ENCODE measurements at places on chromosomes 7 and 10. TPM values are rescaled to one million over a fixed set of nuclear protein-coding genes. Genes with fewer than 3 reads are reported as not detected.

- peaks cover 16% of the 10 kb centered on the region for H3K4me1 ChIP-seq
- H3K27ac ChIP-seq: peak overlapping the region; percentile 47
- peak overlapping the region; percentile 81 for H3K4me3 ChIP-seq
- H3K27me3 ChIP-seq: no peaks in the 10 kb centered on the region
- H3K36me3 ChIP-seq: no peaks in the 10 kb centered on the region
These were observed 336.7 kb upstream of the KLF6 start for GRCh38 chr10:4121502-4122380.

Gene CLDN3
- total RNA-seq: not detected

DNA sequence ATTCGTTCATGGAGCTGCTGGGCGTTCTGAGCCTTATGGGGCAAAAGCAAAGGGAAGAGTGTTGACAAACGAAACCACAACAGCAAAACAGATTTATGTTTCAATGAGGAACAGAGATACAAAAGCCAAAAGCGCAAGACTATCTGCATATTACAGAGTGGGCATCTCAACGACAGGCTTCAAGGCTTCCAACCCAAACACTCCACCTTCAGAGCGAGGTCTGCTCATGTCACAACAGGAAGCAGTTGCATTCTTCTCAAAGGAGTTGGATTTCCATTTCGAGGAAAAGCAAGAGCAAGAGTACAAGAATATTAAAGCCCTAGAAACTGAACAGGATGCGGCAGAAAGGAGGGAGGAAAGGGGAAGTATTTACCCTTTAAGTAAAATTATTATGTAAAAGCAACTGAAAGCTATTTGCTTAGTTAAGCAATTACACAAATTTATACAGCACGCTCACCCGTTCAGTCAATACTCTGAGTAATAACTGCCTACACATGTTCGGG lies 189.3 kb downstream of the ELMO1 start:
- peaks cover 30% of the 10 kb centered on the region for H3K4me1 ChIP-seq
- no peak for DNase-seq
- H3K27ac ChIP-seq: peak overlapping the region; percentile 68
- H3K27me3 ChIP-seq: no peaks in the 10 kb centered on the region
- peaks cover 6% of the 10 kb centered on the region for H3K36me3 ChIP-seq

DNA sequence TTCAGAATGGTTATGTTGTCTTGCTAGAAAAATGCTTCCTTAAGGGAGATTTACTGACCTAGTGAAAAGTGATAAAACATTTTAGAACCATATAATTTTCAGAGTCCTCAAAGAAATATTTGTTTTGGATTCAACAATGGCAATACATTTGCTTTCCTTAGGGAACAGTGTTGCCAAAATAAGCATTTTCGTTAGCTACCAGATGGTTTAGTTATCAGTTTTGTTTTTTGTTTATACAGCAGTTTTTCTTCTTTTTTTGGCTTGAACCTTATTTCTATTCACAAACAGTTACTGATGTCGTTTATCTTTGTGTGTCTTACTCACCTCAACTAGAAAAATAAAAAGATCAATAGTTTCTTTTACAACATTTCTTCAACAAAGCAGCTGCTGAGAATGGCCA lies 48.6 kb downstream of the EXOC4 start:
- H3K36me3 ChIP-seq: peaks cover 16% of the 10 kb centered on the region
- peaks cover 18% of the 10 kb centered on the region for H3K4me1 ChIP-seq
- H3K27me3 ChIP-seq: no peaks in the 10 kb centered on the region
- no peak overlapping the region for H3K4me3 ChIP-seq
- no peak overlapping the region for H3K27ac ChIP-seq

GRCh38 chr10:102919992-102920739 lies 2.1 kb downstream of the CNNM2 start:
- no peak overlapping the region for H3K27ac ChIP-seq
- no peak for DNase-seq
- peaks cover 43% of the 10 kb centered on the region for H3K4me1 ChIP-seq
- H3K4me3 ChIP-seq: peak overlapping the region; percentile 96
- peaks cover 7% of the 10 kb centered on the region for H3K27me3 ChIP-seq
- no peaks in the 10 kb centered on the region for H3K36me3 ChIP-seq

GRCh38 chr10:105024184-105024583 lies 383.1 kb downstream of the SORCS3 start:
- H3K27me3 ChIP-seq: peaks cover 14% of the 10 kb centered on the region
- H3K27ac ChIP-seq: no peak overlapping the region
- peaks cover 3% of the 10 kb centered on the region for H3K36me3 ChIP-seq
- no peak overlapping the region for H3K4me3 ChIP-seq

Gene NUPR2
- total RNA-seq: not detected

DNA sequence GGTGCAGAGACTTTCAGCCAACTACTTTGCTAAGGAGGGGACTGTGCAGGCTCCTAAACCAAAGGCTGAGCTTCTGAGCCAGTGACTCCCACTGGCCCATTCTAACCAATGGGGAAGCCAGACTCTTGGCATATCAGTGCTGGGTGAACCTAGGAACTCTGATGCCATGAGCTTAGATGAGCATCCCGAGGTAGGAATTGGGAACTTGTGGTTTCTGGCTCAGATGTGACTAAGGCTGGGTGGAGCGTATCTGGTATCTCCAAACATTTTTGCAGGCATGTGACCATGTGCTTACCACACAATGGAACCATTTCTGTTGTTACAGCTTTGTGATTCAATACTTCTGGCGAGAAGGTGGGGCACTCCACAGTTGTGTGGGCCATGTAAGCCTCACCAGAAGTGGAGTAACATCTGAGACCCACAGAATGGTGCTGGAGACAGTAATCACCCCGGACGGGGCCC lies 2.5 kb upstream of the AVPI1 start:
- H3K27me3 ChIP-seq: peaks cover 6% of the 10 kb centered on the region
- no peak overlapping the region for H3K4me3 ChIP-seq
- no peak overlapping the region for H3K27ac ChIP-seq
- no peaks in the 10 kb centered on the region for H3K36me3 ChIP-seq
- no peak for DNase-seq

DNA sequence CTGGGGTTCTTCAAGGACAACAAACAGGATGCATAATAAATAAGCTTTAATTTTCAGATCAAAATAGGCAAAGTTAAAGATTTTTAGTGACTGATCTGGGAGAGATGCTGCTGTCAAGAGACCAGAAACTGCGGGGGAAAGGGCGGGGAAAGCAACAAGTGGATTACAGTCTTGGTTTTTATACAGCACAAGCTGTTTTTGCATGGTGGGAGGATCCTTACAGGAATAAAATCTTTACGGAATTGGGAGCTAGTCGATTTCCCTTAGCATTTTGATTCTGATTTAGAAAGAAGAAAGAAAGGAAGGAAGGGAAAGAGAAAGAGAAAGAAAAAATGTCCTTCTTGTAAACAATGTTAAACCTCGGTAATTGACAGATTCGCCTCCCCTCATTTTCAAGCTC lies 242.3 kb upstream of the SP8 start:
- H3K4me3 ChIP-seq: no peak overlapping the region
- H3K27ac ChIP-seq: no peak overlapping the region
- peaks cover 23% of the 10 kb centered on the region for H3K27me3 ChIP-seq
- no peaks in the 10 kb centered on the region for H3K4me1 ChIP-seq
- DNase-seq: no peak

GRCh38 chr10:106312087-106312486 lies 852.4 kb downstream of the SORCS1 start:
- DNase-seq: no peak
- peaks cover 2% of the 10 kb centered on the region for H3K36me3 ChIP-seq
- no peak overlapping the region for H3K27ac ChIP-seq

Gene TTYH3
- total RNA-seq: 14.8 TPM

GRCh38 chr10:132489704-132490534 lies 47.7 kb upstream of the INPP5A start:
- H3K27me3 ChIP-seq: peaks cover 29% of the 10 kb centered on the region
- H3K4me3 ChIP-seq: no peak overlapping the region
- H3K36me3 ChIP-seq: peaks cover 3% of the 10 kb centered on the region
- H3K27ac ChIP-seq: no peak overlapping the region

Gene TFR2
- 6.1 TPM for total RNA-seq

Gene SRRM3
- not detected for total RNA-seq

GRCh38 chr10:30749385-30749784 lies 119.8 kb upstream of the LYZL2 start:
- peaks cover 16% of the 10 kb centered on the region for H3K4me1 ChIP-seq
- peaks cover 63% of the 10 kb centered on the region for H3K27me3 ChIP-seq
- H3K27ac ChIP-seq: no peak overlapping the region
- no peak for DNase-seq

Gene SPDYE5
- total RNA-seq: not detected

- DNase-seq: no peak
- H3K27me3 ChIP-seq: peaks cover 81% of the 10 kb centered on the region
- H3K27ac ChIP-seq: no peak overlapping the region
- peak overlapping the region; percentile 2 for H3K4me3 ChIP-seq
- H3K36me3 ChIP-seq: peaks cover 12% of the 10 kb centered on the region
- H3K4me1 ChIP-seq: peaks cover 6% of the 10 kb centered on the region
These were observed 2.4 kb upstream of the GRID1 start for GRCh38 chr10:86368987-86369386.

Gene ASIC3
- 9.1 TPM for total RNA-seq

DNA sequence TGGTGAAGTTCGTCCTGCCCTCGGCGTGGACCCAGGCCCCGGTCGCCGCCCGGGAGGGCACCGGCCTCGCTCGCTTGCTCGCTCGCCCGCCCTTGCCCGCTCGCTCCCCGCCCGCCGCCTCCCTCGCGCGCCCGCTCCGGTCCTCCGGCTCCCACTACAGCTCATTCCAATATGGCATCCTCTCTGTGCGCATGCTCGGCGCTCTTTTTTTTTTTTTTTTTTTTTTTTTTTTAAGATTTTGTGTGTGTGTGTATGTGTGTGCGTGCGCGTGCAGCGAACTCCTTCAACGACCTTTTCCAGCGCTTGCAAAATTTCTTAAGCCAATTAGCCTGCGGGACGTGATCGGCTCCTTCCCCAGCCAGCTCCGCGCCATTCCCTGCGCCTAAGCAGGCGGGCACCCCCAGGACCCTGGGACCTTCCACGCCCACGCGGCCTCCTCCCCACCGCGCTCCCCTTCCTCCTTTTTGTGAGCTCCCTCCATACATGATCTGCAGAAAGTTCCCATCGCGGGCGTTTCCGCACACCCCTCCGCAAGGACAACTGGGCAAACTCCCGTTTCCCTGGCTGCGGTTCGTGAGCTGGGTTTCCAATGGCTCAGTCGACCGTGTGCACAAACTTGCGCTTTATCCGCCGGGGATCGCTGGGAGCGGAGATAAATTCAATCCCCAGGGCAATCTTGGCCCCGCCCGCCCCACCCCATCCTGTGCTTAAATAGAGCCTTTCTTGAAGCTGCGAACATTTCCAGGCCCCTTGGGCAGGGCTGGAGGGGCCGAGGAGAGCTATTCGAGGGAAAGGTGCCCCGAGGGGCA lies at the start of gene SFMBT2:
TSS of gene SFMBT2 (minus strand) at position 173 of the 809 bp plus-strand sequence. CDS start 29,136 bp downstream, outside the sequence.
- H3K4me3 ChIP-seq: peak within 1 kb of the TSS; percentile 98
- no peaks in the 10 kb centered on the region for H3K27me3 ChIP-seq
- no peaks in the 10 kb centered on the region for H3K36me3 ChIP-seq
- H3K4me1 ChIP-seq: peaks cover 19% of the 10 kb centered on the region
- DNase-seq: peak; percentile 58
- H3K27ac ChIP-seq: peak within 1 kb of the TSS; percentile 93

- peaks cover 7% of the 10 kb centered on the region for H3K4me1 ChIP-seq
- H3K36me3 ChIP-seq: peaks cover 2% of the 10 kb centered on the region
- H3K27ac ChIP-seq: no peak overlapping the region
- H3K27me3 ChIP-seq: peaks cover 50% of the 10 kb centered on the region
- DNase-seq: no peak
- H3K4me3 ChIP-seq: no peak overlapping the region
These were observed 42.9 kb upstream of the SYPL1 start for GRCh38 chr7:106155027-106155426.

Gene GJD4
- total RNA-seq: not detected

- H3K4me3 ChIP-seq: no peak overlapping the region
- peaks cover 2% of the 10 kb centered on the region for H3K4me1 ChIP-seq
- H3K36me3 ChIP-seq: no peaks in the 10 kb centered on the region
- H3K27ac ChIP-seq: no peak overlapping the region
- no peak for DNase-seq
- no peaks in the 10 kb centered on the region for H3K27me3 ChIP-seq
These were observed 248.7 kb downstream of the NEBL start for GRCh38 chr10:20648263-20648874.

- H3K4me1 ChIP-seq: no peaks in the 10 kb centered on the region
- no peaks in the 10 kb centered on the region for H3K27me3 ChIP-seq
- no peak overlapping the region for H3K27ac ChIP-seq
- DNase-seq: no peak
- no peak overlapping the region for H3K4me3 ChIP-seq
These were observed 611.1 kb upstream of the COBL start for GRCh38 chr7:51927738-51928137.

- no peak for DNase-seq
- H3K4me1 ChIP-seq: peaks cover 3% of the 10 kb centered on the region
- peaks cover 2% of the 10 kb centered on the region for H3K36me3 ChIP-seq
- H3K27me3 ChIP-seq: peaks cover 31% of the 10 kb centered on the region
These were observed 15.1 kb upstream of the AKR1B10 start for GRCh38 chr7:134512271-134512670.

- H3K4me1 ChIP-seq: no peaks in the 10 kb centered on the region
- no peak for DNase-seq
- H3K27me3 ChIP-seq: peaks cover 7% of the 10 kb centered on the region
These were observed 303.5 kb downstream of the OTUD1 start for GRCh38 chr10:23742368-23742767.

Gene PMPCB
- total RNA-seq: 80.8 TPM

GRCh38 chr10:96511044-96511945 lies 2.4 kb downstream of the TLL2 start:
- DNase-seq: no peak
- H3K27me3 ChIP-seq: peaks cover 27% of the 10 kb centered on the region
- H3K4me1 ChIP-seq: peaks cover 20% of the 10 kb centered on the region
- peak overlapping the region; percentile 86 for H3K4me3 ChIP-seq

DNA sequence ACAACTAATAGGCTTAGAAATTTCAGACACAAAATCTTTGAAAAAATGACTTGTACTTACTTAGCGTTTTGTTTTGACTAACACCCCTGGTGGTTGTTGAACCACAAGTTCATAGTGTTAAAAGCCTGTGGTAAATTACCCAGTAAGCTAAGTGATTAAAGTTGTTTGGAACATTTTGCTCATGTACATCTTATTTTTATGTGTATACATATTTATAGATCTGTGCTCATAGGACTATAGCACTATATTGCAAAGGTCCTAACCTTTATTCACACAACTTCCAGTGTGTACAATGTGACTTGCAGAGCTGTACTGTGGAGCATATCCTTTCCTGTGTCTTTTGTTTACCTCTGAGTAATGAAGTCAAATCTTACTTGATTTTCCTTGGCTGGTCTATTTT lies 79.6 kb downstream of the BMPR1A start:
- no peak overlapping the region for H3K27ac ChIP-seq
- no peak for DNase-seq
- peaks cover 13% of the 10 kb centered on the region for H3K36me3 ChIP-seq
- peaks cover 17% of the 10 kb centered on the region for H3K4me1 ChIP-seq

DNA sequence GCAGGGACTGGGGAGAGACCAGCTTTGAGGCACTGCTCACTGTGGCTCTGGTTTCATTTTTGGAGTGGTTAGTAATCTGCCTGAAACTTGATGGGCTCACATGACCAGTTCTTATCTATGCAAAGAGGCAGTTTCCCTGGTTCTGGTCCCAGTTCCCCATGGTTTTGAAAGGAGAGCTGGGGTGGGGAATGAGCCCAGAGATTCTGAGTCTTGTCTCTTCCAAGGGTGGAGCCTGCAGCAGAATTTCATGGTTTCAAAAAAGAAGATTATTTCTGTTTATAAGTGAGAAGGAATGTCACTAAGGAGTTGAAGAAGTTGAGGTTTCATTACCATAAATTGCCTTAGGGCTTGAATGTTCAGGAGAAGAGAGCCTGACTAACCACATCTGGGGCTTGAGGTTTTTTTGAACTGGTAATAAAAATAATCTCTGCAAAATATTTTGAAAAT lies 190.2 kb upstream of the HABP2 start:
- peaks cover 19% of the 10 kb centered on the region for H3K27me3 ChIP-seq
- H3K36me3 ChIP-seq: no peaks in the 10 kb centered on the region

Measured in T-helper 17 cell (primary cell).